ENCODE measurements at places on chromosomes 4 and X. TPM values are rescaled to one million over a fixed set of nuclear protein-coding genes. Genes with fewer than 3 reads are reported as not detected.

- no peak for DNase-seq
These were observed 3.8 kb downstream of the FGF16 start for GRCh38 chrX:77450996-77451395.

DNA sequence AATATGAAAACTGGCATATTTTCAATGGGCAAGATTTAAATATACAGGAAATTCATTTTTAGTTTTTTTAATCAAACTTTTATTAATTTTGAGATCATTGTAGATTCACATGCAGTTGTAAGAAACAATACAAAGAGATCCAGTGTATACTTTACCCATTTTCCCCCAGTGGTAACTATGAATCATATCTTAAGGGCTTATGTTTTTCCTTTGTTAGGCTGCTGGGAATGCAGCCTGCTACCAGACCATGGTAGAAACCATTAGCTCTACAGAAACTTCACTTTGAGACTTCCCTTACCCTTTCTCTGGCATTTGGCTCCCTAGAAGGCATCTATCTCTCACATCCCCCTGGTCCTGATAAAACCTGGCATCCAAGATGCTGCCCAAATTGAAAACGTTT, 147.6 kb upstream of the EOLA2 start:
- DNase-seq, result no peak

DNA sequence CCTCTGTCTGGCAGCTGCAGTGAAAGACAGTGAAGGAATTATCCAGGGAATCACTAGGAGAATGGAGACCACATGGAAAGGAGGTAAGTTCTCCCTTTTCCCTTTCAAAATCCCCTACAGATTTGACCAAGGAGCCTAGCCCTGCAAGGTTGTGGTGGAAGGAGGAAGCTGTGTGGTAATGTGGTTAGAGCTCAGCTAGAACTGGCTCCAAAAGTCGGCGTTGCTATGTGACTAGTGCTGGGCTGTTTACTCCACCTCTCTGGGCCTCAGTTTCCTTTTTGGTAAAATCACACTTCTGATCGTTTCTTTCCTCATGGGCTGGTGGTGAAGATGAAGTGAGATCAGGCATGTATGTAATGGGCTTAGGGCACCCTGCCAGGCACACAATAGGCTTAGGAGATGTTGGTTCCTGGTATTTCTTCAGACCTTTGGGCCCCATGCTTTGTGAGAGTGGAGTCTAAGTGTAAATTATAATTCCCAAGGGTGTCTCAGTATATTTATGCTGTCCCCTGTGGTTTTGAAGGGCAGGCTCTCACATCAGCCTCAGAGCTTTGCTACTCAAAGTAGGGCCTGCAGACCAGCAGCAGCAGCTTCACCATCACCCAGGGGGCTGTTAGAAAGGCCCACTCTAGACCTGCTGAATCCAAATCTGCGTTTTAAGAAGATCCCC, 183.7 kb upstream of the BCOR start:
- no peak for DNase-seq

DNA sequence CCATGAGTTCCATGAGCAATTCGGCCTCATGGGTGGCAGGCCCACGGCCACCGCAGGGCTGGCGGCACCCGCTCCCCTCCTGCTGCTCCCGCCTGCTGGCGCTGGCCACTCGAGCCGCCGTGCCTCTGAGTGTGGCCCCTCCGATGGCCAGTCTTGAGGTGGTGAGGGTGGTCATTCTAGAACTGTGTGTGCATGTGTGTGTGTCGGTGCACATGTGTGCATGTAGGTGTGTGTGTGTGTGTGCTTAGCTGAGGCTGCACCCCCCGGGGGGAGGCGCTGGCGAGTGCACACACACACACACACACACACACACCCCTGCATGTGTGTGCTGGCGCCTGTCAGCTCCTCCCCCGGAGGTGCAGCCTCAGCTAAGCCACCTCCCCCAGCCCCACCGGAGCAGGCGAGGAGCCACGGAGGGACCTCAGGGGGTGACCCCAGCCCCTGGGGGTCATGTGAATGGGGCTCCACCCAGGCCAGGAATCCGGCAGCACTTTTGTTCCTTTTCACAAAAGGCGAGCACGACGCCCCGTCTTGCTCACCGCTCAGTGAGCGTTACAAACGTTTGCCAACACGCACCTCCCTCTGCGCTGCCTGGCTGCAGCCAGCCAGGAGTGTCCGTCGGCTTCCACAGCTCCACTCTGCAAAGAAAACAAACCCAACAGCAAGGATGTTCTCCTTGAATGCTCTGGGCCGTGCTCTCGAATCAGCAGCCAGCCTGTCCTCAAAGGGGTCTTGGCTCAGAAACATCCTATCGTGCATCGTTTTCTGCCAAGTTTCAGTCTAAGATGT, 29.9 kb downstream of the FGFRL1 start:
- DNase-seq, result no peak

- DNase-seq, result no peak
These were observed 230.1 kb downstream of the SHROOM3 start for GRCh38 chr4:76665153-76665552.

GRCh38 chrX:68488657-68489056, 10.2 kb upstream of the YIPF6 start:
- no peak for DNase-seq

DNA sequence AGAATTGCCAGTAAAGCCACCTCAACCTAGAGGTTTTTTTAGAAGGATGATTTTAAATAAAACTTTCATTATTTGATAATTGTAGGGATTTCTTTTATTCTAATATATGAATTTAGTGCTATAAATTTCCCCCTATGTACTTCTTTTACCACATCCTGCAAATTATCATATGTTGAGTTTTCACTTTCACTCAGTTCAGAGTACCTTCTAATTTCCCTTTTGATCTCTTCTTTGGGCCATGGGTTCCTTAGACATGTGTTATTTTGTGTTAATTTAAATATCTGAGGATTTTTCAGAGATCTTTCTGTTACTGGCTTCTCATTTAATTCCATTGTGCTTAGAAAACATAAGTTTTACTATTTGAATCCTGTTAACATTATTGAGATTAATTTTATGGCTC, 6.1 kb downstream of the BEX2 start:
- DNase-seq, result no peak

- no peak for DNase-seq
These were observed 58.5 kb downstream of the PRPS1 start for GRCh38 chrX:107686792-107687191.

GRCh38 chr4:87219632-87220093, 755 bp downstream of the KLHL8 start:
- DNase-seq, result no peak

- DNase-seq, result no peak
These were observed 79.4 kb upstream of the TTC29 start for GRCh38 chr4:147025042-147025441.

The DOK7 gene
- 1.6 TPM for polyA plus RNA-seq

The L1CAM gene
- 50.8 TPM for polyA plus RNA-seq

The EPGN gene
- polyA plus RNA-seq, result 1.1 TPM

The GPM6B gene
- polyA plus RNA-seq, result 24.5 TPM

The TMEM154 gene
- 0.72 TPM for polyA plus RNA-seq

The HPGD gene
- 71.1 TPM for polyA plus RNA-seq

The ADH1A gene
- 0.52 TPM for polyA plus RNA-seq

Measured in right renal cortex interstitium (tissue), 3 donors.